ENCODE measurements at places on chromosomes 7 and 10. TPM values are rescaled to one million over a fixed set of nuclear protein-coding genes. Genes with fewer than 3 reads are reported as not detected.

The RAPGEF5 gene
- 9.4 TPM for total RNA-seq

The CTAGE8 gene
- total RNA-seq = 0.22 TPM

The CACUL1 gene
- 23.6 TPM for total RNA-seq

The FKBP9 gene
- 124 TPM for total RNA-seq
